Activated CD4-positive, alpha-beta memory T cell treated with anti-CD3 and anti-CD28 coated beads, Interleukin-2, amount 10 ng/mL, durations not matched to agents 7 days and 5 days (primary cell): ENCODE measurements at places on chromosomes 5 and 9. TPM values are rescaled to one million over a fixed set of nuclear protein-coding genes. Genes with fewer than 3 reads are reported as not detected.

The BTNL3 gene
- total RNA-seq: not detected

The PRRX2 gene
- total RNA-seq: not detected

The KCTD16 gene
- total RNA-seq: not detected

The MYOT gene
- total RNA-seq: not detected

The CCDC152 gene
- total RNA-seq: 2.5 TPM

The TAF11L5 gene
- not detected for total RNA-seq

The TUSC1 gene
- total RNA-seq: not detected

The IL13 gene
- total RNA-seq: 36.6 TPM

The UIMC1 gene
- 50.5 TPM for total RNA-seq

The TMC1 gene
- total RNA-seq: not detected

The ADAMTS2 gene
- total RNA-seq: not detected

The PTGS1 gene
- 0.20 TPM for total RNA-seq

The ZNF366 gene
- not detected for total RNA-seq

The HSPA9 gene
- 205 TPM for total RNA-seq

The OSMR gene
- not detected for total RNA-seq

The ANKRD18B gene
- total RNA-seq: 2.1 TPM

The ARHGEF37 gene
- 0.88 TPM for total RNA-seq

The NIPAL4 gene
- total RNA-seq: 0.05 TPM

The OBP2B gene
- total RNA-seq: not detected

The CCL27 gene
- not detected for total RNA-seq

The LRRC19 gene
- not detected for total RNA-seq

The IFNW1 gene
- total RNA-seq: not detected

The IL9 gene
- not detected for total RNA-seq

The CXCL14 gene
- total RNA-seq: not detected

The PLCXD3 gene
- total RNA-seq: not detected
